ENCODE measurements at places on chromosomes 11 and 22.

DNA sequence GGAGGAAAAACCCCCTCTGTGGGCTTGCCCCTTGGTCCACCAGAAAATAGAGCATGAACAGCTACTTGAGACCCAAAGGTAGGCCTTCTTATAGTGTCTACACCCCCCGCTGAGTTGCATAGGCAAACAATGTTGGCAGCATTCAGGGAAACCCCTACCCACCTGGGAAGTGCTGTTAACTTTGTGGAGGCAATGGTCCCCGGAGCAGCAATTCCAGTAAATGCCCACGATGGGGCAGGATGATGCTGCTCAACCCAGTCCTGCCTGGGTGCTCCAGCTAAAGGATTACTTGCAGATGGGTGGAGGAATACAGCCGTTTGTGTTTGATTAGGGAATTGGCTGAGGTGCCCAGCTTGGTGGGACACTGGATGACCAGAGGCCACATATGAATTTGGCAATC is 381.3 kb upstream of the ANO5 start:
- DNase-seq: no peak

- DNase-seq: peak; percentile 44
Observed at GRCh38 chr11:34243600-34244464, 114.0 kb downstream of the ABTB2 start.

DNA sequence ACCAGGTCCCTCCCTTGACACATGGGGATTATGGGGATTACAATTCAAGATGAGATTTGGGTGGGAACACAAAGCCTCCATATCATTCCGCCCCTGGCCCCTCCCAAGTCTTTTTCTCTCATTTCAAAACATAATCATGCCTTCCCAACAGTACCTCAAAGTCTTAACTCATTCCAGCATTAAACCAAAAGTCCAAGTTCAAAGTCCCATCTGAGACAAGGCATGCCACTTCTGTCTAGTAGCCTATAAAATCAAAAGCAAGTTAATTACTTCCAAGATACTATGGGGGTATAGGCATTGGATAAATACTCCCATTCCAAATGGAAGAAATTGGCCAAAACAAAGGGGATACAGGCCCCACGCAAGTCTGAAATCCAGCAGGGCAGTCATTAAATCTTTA is 19.7 kb upstream of the EIF4G2 start:
- DNase-seq: no peak

- DNase-seq: no peak
Observed at GRCh38 chr11:30608534-30608933, 22.4 kb upstream of the MPPED2 start.

- peak; percentile 20 for DNase-seq
Observed at GRCh38 chr22:20206709-20207215, 55.9 kb upstream of the CCDC188 start.

GRCh38 chr22:47160781-47161520 is 398.5 kb downstream of the TBC1D22A start:
- DNase-seq: no peak

GRCh38 chr11:119397740-119398139 is 16.2 kb upstream of the USP2 start:
- DNase-seq: no peak

DNA sequence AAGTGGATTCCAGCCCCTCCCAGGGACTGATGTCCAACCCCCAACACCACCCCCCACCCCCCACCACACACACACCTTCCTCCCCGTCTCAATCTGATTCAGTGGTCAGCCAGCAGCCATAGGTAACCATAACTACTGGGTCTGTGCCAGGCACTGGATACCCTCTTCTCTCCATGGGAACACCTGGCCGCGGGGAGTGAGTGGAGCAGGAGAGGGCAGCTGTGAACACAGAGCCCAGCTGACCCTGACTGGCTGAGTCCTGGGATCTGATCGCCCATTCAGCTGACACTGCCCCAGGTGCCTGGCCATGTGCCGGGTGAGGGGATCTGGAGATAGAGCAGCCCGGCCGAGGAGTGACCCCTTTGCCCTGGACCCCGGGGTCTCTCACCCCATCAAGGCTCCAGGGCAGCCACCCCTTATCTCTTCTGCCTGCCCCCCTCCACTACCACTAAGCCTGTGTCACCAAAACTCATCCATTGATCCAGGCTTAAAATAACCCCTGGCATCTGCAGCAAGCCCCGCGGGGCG is 2.6 kb upstream of the SHISA8 start:
- DNase-seq: no peak

GRCh38 chr22:44426981-44427380 is 71.1 kb downstream of the RTL6 start:
- DNase-seq: no peak

DNA sequence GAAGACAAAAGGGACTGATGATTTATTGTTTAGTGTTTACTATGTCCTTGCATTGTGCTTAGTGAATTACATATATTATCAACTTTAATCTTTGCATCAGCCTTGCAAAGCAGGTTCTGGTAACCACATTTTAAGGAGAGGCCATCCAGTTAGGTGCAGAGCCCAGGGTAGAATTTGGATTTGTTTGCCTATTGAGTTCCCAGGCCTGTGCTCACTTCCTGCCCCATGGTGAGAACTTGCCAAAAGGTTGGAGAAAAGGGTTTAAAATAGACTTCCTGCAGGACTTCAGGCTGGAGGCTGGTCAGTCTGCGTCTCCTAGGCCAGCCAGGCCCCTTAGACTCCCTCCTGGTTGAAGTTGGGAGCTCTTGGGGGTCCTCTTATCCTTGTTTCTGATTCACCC is 72.1 kb downstream of the ATXN10 start:
- DNase-seq: no peak

DNA sequence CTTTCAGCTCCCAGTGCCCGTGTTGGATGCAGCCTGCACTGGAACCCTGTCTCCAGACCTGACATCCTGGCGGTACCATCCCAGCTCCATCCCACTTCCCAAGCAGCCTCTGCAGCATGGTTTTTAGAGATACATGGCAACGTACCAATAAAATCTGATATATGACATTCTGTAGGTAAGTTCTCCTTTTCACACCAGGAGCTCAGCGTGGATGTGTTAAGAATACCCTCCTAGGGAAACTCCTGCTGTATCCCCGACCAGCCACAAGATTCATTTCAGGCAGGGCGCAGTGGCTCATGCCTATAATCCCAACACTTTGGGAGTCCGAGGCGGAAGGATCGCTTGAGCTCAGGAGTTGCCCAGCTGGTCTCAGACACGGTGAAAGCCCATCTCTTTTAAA is 15.4 kb downstream of the APOL5 start:
- DNase-seq: no peak

- DNase-seq: no peak
Observed at GRCh38 chr22:48941903-48942575, 885.6 kb downstream of the BRD1 start.
